ENCODE measurements at places on chromosomes 2 and 18.

- DNase-seq: no peak
These were observed 274.4 kb downstream of the ERBB4 start for GRCh38 chr2:212264187-212264586.

- no peak for DNase-seq
These were observed 998 bp upstream of the SLC66A3 start for GRCh38 chr2:11154016-11154922.

DNA sequence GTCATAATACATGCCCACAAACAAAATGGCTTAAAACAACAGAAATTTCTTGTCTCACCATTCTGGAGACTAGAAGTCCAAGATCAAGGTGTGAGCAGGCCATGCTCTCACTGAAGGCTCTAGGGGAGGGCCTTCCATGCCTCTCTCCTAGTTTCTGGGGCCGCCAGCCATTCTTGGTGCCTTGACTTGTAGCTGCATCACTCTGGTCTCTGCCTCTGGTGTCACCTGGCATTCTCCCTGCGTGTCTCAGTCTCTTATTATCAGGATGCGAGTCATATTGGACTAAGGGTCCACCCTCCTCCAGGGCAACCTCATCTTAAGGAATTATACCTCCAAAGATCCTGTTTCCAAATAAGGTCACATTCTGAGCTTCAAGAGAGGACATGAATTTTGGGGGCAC lies 76.1 kb downstream of the KCNF1 start:
- DNase-seq: no peak

DNA sequence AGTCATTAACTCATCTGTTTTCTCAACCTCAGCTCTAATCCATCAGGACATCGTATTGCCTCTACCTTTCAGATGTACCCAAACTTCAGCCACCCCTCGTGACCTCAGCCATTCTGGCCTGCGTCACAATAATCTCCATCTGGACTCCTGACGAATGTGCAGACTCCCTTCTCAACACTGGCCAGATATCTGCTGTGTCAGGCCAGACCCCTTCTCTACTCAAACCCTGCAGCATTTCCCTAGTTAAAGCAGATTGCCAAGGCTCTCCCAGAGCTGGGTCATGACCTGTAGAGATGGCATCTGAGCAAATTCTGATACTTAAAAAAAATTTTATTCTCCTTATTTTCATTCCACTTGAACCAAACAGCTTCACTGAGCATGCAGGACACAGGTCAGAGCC lies 69.5 kb upstream of the TMEM18 start:
- DNase-seq: no peak

- peak; percentile 33 for DNase-seq
These were observed 909 bp downstream of the TMEM87B start for GRCh38 chr2:112055730-112056625.

DNA sequence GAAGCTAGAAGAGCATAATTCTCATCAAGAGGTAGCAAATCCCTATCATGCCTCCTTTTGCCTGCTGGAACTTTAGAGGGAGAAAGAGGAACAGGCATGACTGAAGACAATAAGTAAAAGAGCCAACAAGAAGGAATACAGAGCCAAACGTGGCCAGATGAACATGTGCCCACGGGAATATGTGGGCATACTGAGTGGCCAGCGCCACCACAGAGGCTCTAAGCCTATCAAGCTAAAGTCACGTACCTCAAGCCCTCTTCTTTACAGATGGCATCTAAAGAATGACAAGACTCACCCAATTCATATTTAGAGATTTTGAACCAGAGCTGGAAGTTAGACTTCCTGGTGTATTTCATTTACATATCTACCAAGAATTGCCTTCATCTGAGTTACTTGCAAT lies 59.9 kb upstream of the ITGA4 start:
- DNase-seq: no peak

GRCh38 chr2:631741-632140 lies 45.5 kb downstream of the TMEM18 start:
- no peak for DNase-seq

GRCh38 chr2:216242365-216242764 lies 129.9 kb downstream of the MARCHF4 start:
- no peak for DNase-seq

GRCh38 chr2:237058423-237058822 lies 27.3 kb upstream of the COPS8 start:
- no peak for DNase-seq

DNA sequence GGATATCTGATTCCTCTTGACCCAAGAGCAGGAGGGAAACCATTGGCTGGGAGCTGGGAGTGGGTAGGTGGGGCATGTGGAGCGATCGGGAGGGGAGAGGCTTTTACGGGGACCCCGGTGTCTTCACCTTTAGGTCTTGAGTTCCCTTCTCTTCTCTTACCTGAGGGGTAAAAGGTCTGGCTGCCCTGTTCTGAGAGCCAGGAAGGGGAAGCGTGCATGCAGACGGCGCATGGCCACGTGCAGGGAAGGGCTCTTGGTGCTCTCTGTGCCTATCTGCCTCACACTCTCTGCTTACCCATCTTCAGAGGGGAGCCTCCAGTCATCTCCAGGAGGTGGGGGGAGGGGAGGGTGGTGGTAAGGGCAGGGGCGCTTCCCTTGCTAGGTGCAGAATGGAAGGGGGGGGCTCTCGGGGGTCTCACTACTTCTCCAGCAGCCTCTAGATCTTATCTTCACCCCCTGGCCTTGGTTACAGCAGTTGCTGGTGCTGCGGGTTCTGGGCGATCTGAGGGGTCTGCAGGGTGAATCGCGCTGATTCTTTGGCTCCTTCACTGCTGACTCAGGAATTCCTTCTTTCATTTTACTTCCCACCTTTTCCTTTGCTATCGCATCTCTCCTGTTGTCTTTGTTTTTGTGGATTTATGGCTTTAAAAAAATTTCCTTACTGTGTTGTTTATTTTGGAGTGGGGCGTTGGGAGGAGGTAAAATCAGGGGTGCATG lies 225.8 kb upstream of the HS6ST1 start:
- no peak for DNase-seq

DNA sequence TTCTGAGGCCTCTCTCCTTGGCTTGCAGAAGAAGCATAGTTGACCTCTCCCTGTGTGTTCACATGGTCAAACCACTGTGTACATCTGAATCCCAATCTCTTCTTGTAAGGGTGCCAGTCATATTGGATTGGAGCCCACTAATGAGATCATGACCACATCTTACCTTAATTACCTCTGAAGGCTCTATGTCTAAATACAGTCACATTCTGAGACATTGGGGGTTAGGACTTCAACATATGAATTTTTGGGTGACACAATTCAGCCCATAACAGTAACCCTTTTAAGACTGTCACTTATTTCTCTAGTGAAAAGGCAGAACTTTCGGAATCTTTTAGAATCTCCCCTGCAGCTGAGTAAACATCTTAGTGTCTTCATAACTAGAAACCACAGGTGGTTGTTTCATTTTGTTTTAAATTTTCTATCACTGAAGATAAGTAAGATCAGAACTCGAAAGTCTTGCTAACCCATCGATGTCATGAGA lies 33.3 kb downstream of the BMP10 start:
- no peak for DNase-seq

GRCh38 chr2:155840661-155841060 lies 491.9 kb downstream of the NR4A2 start:
- DNase-seq: no peak

DNA sequence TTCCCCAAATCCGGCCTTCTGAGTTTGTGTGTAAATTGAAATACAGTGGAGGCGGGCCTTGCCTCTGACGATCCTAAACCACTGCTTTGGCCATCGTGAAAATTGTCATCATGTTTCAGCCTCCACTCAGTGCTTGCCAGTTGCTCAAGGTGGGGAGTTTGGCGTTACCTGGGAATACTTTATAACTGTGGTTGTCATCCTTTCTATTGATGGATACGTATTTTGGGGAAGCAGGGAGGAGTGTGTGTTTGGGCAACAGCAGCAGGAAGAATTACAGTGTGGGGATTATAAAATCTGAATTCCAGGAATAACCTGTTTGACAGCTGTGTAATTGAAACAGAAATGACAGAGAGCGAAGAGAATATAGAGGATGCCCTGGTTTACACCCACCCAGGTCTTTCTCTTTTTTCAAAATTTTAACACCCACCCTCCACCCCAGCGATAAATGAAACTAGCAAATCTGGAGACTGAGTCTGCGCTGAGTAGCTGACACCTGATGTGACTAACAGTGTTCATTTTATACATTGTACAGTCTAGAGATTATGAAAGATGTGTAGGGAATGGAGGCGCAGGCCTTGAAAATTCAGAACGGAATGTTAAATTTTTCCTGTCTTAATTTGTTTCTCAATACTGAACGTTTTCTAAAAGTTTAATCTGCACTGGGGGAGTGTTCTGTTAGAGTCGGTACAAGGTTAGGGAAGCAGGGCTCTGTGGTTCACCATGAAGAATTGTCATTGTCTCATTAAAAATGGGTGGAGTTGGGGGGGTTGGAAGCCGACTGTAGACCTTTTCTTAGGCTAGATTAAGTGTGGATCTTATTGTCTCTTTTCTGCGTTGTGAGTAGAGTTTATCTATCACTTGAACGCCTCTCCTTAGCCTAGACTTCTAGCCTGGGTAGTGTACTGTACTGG lies 1.6 kb downstream of the MAP4K4 start:
- DNase-seq: peak; percentile 38

GRCh38 chr18:79944126-79944731 lies 7.2 kb downstream of the SLC66A2 start:
- DNase-seq: peak; percentile 20

- DNase-seq: no peak
These were observed 21.4 kb upstream of the AGAP1 start for GRCh38 chr2:235472443-235472842.

DNA sequence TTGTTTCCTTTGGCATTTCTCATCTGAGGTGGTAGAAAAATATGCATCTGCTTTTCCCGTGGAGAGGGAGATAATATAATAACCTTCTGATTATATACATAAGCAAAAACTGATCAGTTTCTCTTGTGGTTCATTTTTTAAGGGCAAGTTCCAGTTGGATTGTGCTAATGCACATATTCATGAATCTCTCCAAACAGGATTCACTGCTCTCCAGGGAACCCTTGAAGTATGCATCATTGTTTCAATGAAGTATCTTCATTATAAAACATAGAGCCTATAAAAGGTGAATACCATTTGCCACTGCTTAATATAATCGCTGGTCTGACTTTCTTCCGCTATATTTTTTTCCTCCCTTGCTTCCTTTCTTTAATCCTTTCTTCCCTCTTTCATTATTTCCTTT lies 384.7 kb downstream of the FIGN start:
- DNase-seq: no peak

GRCh38 chr2:217802266-217802665 lies 200.5 kb downstream of the TNS1 start:
- no peak for DNase-seq

DNA sequence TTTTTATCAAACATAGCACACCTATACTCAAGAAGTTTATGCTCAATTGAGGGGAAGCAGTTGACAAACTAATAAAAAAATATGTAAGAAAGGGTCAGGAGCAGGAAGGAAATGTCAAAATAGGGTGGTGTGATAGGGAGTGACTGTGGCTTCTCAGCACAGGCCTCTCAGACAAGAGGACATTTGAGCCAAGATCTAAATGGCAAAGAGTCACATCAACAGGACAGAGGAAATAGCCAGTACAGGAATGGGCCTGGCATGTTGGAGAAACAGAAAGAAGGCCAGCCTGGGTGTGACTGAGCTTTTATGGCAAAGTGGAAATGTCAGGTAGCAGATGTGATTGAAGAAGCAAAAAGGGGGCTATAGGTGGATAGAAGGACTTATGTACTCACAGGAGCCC lies 117.0 kb downstream of the CCDC148 start:
- no peak for DNase-seq

GRCh38 chr2:20570249-20570648 lies 80.6 kb downstream of the HS1BP3 start:
- no peak for DNase-seq

DNA sequence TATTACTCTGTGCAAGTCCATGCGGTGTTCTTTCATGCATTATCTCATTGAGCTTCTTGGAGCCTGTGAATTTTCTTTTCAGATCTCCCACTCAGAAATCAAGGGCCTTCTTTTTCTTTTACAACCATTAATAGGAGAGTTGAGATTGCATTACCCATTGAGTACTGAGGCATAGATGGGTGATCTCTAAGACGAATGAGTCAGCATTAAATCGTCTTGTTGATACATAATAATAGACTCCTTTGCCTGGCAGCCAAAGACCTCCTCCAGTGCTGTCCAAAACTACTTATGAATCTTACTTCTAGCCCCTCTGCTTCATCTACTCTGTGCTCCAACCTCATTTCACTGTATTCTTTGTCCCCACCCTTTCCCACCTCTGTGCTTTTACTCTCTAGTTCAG lies 180.5 kb downstream of the AGPS start:
- DNase-seq: no peak

- DNase-seq: no peak
These were observed 246.8 kb upstream of the TNP1 start for GRCh38 chr2:217106650-217107014.

DNA sequence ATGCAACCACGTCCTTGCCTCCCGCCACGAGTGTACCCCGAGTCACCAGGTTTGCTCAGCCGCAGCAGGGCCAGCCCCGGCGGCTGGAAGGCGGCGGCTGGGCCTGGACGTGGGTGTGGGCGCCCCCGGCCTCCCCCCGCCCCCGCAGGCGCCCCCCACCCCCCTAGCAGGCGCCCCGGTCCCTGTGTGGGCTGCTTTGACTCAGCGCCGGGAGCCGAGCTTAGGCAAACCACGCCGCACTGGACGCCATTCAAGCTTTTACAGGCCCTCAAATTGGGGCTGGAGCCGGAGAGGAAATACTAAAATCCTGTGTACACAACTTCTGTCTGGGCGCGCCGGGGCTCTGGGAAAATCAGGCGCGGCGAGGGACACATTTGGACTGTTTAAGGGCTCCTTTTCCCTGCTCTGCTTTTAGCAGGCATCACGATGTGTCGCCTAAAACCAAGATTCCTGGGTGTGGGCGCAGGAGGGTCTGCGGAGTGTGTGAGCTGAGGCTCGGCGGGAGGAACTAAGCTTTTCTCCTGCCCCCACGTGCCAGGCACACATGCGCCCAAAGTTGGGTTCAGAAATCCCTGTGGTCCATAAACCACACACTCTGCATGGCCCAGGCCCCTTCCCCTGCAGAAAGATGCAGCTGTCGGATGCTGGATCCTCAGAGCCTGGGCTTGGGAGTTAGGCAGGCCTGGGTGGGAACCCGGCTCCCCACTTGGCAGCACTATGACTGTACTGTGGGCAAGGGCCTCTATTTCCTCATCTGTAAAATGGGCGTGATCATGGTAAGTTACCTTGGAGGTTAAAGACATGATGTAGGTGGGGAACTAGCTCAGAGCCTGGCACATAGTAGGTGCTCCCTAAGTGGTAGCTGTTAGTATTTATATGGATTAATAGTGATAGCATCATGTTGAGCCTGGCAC lies 57.6 kb downstream of the ATOH8 start:
- no peak for DNase-seq
